ENCODE measurements at places on chromosomes 6 and 20.

- no peak for DNase-seq
Observed at GRCh38 chr20:20363434-20363798, 4.5 kb upstream of the INSM1 start.

DNA sequence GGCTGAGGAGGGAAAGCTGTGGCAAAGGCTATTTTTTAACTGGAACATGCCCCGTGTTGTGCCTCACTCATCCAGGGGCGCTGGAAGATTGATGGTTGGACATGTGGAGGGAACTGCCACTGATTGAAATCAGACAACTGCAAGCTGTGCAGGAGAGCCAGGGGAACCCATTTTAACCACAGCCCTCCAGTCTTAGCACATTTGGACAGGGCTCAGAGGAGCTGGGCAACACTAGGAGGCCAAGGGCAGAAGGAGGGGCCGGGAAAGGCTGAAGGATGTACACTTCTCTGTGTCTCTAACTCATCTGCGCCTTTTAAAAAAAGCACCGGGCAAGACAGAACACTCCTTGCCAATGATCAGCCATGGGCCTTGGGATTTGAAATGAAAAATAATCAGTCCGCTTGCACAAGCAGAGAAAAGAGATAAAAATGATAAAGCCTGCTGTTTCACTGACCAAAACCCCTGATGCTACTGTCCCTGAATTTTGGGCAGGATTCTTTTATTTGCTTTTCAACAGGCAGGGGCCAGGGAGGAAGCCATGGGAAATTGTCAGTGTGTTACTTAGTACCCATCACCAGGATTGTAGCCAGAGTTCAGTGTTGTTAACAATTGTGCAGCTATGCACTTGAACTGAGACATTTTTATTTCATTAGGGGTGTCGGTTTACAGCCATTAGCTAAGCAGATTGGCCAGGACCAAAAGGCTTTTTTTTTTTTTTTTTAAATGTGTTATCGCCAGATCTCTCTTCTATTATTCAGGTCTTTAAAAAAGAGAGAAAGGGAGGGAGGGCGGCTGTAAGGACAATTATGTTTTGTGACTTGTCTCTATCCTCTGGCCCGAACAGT, 109.3 kb upstream of the EYA4 start:
- DNase-seq, result no peak

DNA sequence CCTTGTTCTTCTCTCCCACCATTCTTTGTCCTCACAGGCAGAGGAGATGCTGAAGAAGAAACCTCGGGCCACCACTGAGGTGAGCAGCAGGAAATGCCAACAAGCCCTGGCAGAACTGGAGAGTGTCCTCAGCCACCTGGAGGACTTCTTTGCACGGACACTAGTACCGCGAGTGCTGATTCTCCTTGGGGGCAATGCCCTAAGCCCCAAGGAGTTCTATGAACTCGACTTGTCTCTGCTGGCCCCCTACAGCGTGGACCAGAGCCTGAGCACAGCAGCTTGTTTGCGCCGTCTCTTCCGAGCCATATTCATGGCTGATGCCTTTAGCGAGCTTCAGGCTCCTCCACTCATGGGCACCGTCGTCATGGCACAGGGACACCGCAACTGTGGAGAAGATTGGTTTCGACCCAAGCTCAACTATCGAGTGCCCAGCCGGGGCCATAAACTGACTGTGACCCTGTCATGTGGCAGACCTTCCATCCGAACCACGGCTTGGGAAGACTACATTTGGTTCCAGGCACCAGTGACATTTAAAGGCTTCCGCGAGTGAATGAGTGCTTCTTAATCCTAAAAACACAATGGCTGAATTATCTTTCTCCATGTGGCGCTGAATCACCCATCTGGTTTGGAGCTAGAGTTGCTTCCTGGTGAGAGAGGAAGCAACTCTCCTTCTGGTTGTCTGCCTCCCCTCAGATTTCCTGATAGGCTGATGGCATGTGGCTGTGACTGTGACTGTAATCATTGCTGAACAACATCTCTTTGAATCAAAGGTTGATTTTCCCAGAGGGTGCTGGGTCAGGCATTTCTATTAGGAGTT, 4.6 kb downstream of the MAD2L1BP start:
- no peak for DNase-seq

GRCh38 chr6:148365041-148365440, 22.4 kb downstream of the SASH1 start:
- no peak for DNase-seq

DNA sequence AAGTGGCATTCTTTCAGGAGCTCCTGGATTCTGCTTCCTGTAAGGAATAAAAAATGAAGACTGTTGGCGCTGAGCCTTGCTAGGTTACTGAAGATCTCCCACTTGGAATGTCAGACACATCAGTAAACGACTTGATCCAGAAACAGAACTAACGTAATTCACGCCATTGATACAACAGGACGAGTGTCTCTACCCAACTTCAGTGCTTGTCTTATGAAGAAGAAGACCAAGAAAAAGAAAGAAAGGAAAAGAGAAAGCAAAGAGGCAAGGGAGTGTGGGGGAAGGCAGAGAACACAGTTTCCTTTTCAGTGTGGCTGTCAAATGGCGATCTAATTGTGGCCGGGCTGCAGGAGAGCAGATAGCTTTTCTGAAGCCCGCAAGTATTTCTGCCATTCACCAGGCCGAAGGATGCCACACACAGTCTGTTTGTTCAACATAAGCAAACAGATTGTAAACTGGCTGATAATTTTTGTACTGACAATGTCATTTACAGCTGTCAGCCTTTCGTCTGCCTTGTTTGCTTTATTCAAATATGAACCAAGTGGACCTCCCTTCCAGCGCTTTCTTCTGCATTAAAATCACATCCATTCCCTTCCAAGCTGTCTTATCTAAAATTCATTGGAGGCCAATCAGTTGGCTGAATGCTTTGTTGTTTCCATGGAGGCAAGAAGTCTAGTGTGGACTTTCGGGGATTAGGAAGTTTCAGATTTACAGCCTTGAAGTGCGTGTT, 180.6 kb downstream of the FOXA2 start:
- DNase-seq, result no peak

- no peak for DNase-seq
Observed at GRCh38 chr6:20338156-20338555, 63.5 kb upstream of the E2F3 start.

DNA sequence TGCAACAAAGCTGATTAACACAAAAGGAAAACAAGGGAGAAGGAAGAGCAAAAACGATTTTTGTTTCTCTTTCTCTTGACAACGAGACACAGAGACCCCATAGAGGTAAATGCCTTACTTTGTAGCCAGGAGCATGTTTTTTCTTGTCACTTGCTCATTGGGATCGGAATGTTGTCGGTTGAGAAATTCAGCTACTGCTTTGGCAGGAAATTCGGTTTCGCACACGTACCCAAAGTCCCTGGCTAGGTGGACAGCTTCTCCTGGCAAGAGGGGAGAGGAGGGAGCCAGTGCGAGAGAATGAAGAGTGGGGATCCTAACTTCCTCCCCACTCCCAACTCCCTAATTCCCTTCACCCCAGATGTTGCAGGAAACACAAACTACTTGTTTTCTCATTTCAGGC, 14.5 kb downstream of the TFAP2A start:
- DNase-seq, result no peak

DNA sequence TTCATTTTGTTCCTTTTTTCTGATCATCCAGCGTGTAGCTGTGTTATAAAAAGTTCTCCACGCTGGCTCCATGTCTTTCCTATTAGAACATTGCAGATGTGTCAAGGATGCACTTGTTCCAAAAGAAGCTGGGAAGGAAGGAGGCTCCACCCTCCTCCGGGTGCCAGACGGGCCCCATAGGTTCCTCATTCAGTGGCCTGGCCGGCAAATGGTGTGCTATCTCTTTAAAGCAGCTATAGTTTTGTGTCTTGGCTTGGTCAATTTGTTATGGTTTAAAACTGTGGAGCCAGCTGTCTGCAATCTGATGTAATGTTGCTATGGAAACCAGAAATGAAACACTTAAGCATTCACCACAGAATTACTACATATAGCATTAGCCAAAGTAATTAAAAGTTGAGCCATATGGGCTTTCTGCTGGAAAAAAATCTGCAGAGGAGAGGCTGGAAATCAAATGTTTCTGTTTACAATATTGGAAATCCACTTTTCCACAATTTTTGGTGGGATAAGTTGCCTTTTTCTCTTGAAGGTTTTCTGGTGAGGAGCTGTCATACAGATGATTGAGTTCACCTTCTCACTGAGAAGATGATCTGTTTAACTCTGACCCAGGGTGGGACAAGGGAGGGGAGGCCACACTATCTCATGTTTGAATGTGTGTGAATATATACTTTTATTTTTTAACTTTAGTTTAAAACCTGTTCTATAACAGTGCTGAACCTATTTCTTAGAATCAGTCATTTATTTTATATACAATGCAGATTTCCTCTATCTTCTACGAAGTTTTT, 167.4 kb downstream of the SASH1 start:
- no peak for DNase-seq

GRCh38 chr20:36830791-36831691, 44.9 kb upstream of the TLDC2 start:
- no peak for DNase-seq

DNA sequence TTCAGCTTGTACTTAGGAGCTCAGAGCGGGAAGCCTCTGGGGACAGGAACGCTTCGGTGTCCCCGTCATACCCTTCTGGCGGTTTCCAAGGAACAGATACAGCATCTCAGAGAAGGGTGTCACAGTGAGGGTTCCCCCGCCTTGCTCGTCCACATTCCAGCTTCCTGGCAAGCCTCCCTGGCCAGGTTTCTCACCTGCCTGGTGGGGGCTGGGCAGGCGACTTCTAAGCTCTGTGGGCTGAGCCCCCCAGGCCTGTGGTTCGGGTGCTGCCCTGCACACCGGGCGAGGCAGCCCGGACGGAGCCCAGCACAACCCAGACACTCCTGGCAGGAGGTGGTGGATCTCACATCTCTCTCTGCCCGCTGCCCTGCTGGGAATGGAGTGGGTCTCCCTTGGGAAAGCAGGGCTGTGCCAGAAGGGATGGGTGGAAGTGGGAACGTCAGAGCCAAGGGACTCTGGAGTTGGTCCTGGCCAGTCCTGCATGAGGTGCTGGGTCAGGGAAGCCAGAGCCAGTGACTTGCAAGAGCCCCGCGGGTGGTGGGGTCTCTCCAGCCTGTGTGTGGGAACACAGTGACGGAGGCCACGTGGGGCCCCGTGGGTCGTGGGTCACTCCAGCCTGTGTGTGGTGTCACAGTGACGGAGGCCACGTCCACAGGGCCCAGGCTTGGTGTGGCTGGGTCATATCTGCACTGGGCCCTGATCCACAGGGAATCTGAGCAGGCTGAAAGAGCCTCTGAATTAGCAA, 47.7 kb upstream of the SMOC2 start:
- DNase-seq, result no peak

DNA sequence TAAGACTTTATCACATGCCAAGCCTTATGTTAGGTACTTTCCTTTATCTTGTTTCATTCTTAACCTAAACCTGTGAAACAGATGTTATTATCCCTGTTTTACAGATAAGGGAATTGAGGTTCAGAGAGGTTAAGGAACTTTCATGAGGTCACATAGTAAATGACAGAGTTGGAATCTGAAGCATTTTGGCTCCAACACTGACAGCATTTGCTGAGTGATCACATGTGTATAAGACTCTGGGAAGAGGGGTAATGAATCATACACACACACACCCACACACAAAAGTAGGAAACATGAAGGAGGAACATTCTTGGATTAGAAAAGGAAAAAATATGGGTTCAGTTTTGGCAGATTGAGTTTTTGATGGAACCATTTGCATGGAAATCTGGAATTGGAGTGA, 212.5 kb downstream of the GJA1 start:
- DNase-seq, result no peak

DNA sequence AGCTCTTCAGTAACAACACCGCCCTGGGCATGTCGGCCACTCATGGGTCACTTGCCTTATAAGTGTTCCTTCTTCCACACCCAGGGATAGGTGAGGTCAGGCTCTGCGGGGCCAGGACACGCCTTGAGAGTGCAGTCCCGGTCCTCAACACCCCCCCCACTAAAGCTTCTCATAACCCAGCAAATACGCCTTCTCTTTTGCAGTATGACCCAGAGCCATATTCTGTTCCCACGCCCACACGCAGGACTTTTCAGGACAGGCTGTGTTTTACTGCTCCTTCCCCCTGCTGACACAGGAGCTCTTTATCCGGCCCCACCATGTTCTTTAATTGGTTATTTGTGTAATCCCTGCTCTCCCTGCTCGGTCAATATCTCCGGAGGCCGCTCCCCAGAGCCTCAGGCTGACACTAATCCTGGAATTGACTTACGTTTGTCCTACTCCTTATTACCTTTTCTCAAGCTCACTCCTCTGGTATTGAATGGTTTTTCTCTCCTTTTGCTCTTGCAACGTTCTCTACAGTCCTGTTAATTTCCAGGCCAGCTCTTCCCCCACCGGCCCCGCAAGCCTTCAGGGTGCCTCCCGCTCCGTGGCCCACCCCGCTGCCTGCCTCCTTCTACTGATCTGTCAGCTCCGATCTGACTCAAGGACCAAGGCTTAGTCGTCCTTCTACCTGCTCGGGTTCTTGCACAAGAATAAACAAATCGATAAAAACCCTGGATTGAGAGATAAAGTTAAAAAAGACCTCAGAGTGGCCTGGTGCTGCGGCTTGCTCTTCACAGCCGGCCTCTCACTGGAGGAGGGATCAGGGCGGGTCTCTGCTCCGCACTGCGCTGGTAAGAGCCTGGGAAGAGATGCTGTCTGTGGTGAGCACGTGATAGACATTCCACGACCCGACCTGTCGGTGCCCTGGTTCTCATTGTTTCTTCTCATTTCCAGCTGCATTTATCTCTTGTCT, 357.5 kb downstream of the ZFAND3 start:
- DNase-seq, result no peak

GRCh38 chr20:57612916-57613315, 7.3 kb downstream of the ZBP1 start:
- DNase-seq, result no peak

DNA sequence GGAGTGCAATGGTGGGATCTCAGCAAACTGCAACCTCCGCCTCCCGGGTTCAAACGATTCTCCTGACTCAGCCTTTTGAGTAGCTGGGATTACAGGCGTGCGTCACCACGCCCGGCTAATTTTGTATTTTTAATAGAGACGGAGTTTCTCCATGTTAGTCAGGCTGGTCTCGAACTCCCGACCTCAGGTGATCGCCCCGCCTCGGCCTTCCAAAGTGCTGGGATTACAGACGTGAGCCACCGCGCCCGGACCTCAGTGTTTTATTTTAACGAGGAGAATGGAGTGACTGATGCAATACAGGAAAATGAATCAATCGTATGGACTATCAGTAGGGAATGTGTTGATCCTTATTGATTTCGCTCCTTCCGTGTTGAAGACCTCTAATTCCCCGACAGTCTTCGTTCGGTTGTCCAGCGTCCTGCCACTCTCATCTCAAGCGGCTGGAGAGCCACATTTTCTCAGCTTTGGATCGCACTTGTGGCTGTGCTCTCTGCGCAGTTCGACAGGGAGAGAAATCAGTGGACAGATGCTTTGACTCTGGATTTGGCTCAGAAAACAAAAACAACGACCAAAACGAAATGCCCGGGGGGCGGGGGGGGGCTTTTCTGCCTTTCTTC, 166.2 kb downstream of the TRIM27 start:
- DNase-seq, result no peak

- DNase-seq, result no peak
Observed at GRCh38 chr20:63346131-63347080, 14.7 kb downstream of the CHRNA4 start.

GRCh38 chr20:48965189-48965910, 43.8 kb downstream of the ARFGEF2 start:
- DNase-seq, result no peak
